ENCODE measurements at places on chromosomes 3 and 15.
A peak's percentile ranks its signal among the peaks of the same experiment; 100 is the strongest.

- DNase-seq: no peak
Measured at GRCh38 chr3:125367403-125368230, 7.5 kb downstream of the ZNF148 start.

DNA sequence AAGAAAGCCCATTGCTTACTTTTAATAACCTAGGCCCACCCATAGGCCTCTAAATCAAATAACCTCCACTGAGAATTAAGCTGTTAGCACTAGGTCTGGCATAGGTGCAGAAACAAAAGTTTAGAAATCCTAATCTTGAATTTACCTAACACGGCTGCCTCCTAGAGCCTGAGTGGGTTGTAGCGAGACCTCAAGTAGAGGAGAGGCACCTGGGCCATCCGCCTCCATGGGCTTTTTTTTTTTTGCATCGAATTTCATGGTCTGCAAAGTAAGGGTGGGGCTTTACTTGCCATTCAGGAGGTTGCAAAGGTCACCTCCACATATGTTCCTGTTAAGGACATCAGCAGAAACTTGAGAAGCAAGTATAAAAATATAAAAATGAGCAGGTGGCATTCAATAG lies 6.6 kb upstream of the TPM1 start:
- no peak for DNase-seq

- DNase-seq: no peak
Measured at GRCh38 chr3:56144805-56145204, 323.5 kb downstream of the ERC2 start.

DNA sequence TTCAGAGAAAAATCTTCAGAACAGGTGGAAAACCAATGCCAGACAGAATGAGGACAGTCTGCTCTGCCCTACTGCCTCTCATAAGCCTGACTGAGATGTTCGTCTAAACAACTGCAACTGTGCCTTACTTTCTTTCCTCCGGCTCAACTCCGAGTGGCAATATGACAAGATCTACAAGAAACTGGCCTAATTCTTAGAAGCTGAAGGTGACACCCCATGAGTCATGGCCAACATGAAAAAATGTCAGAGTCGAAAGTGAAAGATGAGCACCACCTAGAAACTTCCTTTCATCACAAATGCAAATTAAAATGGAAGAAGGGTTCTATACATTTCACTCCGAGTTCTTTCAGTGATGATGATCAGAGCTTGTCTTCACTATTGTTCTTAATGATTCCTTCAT lies 12.9 kb downstream of the PCYT1A start:
- peak; percentile 23 for DNase-seq

DNA sequence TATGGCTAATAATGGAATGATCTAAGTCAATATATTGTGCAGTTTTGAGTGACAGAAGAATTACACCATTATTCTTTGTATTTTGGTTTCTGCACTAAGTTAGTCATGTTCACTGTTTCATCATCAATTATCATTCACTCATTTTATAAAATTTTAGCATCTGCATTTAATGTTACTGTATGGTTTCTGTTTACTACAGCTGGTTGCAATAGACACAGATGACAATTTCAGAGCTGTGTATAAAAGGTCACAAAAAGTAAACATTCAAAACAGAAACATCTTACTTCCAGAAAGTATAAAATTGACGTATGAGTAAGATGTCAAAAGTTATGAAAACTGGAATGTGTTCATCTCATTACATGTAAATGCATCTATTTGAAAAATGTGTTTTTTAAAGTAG lies 111.1 kb upstream of the GBE1 start:
- no peak for DNase-seq

DNA sequence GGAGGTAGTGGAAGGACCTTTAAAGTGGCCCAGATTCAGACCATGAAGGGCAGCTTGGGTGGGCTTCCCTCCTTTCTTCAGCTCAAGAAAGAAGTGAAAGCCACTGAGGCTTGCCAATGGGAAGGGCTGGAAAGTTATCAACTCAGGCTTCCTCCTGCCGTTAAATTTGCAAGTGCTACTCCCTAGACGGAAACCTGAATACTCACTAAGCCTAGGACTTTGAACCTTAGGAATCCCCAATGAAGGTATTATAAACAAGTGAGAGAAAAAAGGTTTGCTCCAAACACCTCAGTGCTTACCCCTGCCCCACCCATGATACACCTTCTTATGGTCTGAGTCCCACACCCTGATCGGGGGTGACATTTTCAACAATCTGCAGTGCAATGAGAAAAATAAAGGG lies 396.4 kb downstream of the SHQ1 start:
- no peak for DNase-seq

- DNase-seq: peak; percentile 53
Measured at GRCh38 chr3:149152420-149152819, 23.0 kb downstream of the HPS3 start.

DNA sequence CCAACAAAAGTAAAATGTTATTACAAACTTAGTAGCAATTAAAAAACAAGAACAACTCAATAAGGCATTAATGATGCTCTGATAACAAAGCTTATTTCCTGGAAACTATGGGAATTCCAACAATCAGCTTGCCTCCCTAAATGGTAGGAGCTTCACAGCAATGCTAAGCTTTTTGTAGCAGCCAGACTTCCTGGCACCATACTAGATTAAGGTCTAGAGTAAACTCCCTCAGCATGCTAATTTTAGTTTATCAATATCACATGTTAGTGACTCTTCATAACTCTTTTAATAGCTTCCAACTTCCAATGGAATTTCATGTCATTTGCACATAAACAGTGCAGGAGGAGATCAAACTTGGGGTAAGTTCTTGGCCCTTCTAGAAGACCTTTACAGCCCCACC lies 782.0 kb downstream of the MCTP2 start:
- DNase-seq: no peak
